Activated CD4-positive, CD25-positive, alpha-beta regulatory T cell treated with anti-CD3 and anti-CD28 coated beads, Interleukin-2, amount 50 U/mL, for 24 hours (primary cell): ENCODE measurements at places on chromosomes 1 and 21.

DNA sequence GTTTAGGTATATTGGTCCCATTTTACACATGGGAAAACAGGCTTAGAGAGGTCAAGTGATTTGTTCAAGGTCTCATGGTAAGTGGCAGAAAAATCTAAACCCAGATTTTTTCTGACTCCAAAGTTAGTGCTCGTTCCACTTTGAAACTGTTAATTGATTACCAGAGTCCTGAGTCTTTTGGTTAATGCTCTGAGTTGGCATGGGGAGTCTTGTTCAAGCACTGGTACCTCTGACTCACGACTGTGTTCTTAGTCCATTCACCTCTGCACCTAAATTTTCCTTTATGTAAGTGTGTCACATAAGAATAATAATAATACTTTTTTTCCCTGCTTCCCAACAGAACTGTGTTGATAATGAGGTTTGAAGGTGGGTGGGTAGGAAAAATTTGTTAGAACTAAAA is 59.3 kb downstream of the VANGL2 start:
- peak; percentile 71 for ATAC-seq

DNA sequence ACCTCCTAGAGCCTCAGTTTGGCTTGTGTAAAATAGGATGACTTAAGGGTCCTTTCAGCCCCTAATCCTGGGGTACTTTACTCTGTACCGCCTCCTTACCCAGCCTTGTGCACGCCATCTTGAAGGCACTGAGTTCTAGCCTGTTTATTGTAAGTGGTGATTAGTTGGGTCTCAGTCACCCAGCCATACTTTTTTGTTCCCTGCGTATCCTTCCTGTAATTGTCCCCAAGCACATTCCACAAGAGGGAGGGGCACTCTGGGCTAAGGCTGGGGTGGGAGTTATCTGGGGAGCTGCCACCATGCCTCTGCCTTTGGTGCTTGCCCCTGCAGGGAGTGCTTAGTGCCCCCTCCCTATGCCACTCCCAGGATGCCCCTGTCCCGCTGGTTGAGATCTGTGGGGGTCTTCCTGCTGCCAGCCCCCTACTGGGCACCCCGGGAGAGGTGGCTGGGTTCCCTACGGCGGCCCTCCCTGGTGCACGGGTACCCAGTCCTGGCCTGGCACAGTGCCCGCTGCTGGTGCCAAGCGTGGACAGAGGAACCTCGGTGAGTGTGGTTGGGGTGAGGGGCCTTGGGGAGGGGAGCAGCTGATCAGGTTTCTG is 856 bp downstream of the FDPS start:
- ATAC-seq = no peak

- ATAC-seq = no peak
These were observed 41.5 kb upstream of the SGIP1 start for GRCh38 chr1:66492424-66492823.

DNA sequence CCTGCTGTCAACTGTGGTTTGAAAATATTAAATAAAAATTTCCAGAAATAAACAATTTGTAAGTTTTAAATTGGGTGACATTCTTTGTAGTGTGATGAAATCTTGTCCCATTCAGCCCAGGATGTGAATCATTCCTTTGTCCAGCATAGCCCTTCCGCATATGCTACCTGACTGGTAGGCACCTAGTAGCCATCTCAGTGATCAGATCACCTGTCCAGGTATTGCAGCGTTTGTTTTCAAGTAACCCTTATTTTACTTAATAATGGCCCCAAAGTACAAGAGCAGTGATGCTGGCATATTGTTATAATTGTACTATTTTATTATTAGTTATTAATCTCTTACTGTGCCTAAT is 351.6 kb upstream of the B3GALT2 start:
- peak; percentile 2 for ATAC-seq

DNA sequence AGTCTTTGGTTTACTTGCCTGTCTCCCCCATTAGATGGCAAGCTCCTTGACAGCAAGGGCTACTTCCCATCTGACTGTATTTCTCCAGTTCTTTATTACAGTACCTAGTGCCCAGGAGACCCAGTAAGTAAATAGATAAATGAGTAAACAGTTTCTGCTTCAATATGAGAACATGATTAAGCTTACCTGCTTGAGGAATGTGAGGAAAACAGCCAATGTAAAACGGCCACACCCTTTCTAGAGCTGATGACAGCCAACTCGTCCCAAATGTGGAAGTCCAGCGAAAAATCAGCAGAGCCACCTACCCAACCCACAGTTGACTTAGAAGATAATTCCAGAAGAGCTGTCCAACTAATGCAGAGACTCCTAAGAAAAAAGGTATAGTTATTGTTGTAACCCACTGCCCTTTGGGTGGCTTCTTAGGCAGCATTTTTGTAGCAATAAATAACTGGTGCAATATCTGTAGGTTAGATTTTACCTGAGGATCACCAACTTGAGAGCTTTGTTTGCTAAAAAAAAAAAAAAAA is 6.5 kb upstream of the DR1 start:
- ATAC-seq = no peak

- ATAC-seq = no peak
These were observed 2.9 kb downstream of the TPRG1L start for GRCh38 chr1:3627515-3628253.

GRCh38 chr1:17265950-17266349 is 17.1 kb downstream of the PADI3 start:
- ATAC-seq = no peak

GRCh38 chr1:153698923-153699714 is 20.6 kb downstream of the NPR1 start:
- no peak for ATAC-seq

DNA sequence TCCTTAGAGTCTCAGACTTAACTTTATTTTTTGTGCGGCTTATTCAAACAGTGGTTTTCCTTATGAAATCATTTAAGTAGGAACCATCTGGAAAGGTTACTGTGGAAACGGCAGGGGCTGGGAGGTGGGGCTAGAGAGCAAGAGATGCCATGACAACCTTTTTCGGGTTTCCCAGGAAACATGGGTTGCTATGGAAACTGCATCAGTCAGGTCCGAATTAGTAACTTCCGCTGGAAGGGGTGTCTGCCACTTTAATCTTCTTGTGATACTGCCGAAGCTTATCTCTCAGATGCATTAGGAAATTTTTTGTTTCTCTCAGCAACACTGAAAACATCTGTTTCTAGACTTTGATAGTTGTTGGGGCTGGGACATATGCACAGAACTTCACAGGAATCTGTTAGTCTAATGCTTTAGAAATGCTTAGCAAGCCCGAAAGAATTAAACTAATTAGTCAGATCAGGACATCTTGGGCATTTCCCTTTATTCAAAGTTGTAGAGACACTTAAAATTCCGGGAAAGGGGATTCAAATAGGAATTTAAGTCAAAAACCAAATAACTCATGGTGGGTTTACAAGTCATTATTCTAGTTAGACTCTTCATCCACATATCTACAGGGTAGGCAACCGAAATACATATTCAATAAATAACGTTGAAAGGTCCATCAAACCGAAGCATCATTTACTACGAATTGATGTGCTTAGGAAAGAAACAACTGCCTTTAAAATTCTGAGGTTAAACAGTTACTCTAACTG is 2.6 kb downstream of the KCNA3 start:
- peak; percentile 45 for ATAC-seq
